ENCODE measurements at places on chromosomes 2 and 18. TPM values are rescaled to one million over a fixed set of nuclear protein-coding genes. Genes with fewer than 3 reads are reported as not detected.

The PDE1A gene
- not detected for total RNA-seq

DNA sequence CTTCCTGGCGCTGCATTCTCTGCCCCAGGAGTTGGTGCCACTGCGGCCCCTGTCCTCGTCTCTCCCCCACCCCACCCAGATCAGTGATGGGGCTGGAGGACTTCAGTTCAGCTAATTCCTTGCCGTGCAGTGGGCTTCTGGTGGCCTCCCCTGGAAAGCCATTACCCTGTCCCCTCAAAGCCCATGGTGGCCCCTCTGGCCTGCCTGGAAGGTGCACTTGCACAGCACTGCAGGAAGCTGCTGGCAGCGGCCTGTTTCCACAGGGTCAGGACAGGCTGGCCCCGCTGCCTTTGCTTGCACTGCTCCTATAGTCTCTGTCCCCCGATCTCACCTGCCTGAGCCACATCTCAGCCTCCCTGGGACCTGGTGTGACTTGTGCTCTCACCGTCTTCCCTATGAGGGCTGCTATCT lies 105.1 kb downstream of the USP40 start:
- DNase-seq, result no peak

The IL36B gene
- total RNA-seq, result not detected

- peak; percentile 81 for DNase-seq
Measured at GRCh38 chr2:127106991-127107621, at the start of gene BIN1. Gene BIN1 (minus strand): TSS chr2:127107154. CDS start chr2:127106943, 211 bp downstream.

- DNase-seq, result no peak
Measured at GRCh38 chr2:38194751-38195150, 118.8 kb upstream of the CYP1B1 start.

The DCDC2C gene
- total RNA-seq, result not detected

DNA sequence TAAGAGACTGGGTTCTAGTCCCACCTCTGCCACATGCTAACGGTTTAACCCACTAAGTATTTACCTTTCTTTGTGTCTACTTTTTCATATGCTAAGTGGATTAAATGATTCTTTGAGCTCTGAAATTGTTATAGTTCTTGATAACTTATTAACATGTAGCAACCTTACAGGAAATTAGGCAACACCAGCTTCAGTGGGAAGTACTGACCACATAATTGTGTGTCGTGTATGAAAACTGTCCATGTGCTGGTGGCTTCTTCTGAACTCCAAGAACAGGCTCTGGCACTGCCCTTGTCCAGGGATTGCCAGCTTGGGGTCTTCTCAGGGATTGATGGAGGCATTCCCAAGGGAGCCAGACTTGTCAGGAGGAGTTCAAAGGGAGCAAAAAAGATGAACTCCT lies 427.7 kb downstream of the TGIF1 start:
- DNase-seq, result no peak

GRCh38 chr2:122340246-122340645 lies 584.8 kb downstream of the TSN start:
- no peak for DNase-seq

GRCh38 chr18:25732862-25733261 lies 357.6 kb downstream of the SS18 start:
- no peak for DNase-seq

The CNTNAP5 gene
- not detected for total RNA-seq

DNA sequence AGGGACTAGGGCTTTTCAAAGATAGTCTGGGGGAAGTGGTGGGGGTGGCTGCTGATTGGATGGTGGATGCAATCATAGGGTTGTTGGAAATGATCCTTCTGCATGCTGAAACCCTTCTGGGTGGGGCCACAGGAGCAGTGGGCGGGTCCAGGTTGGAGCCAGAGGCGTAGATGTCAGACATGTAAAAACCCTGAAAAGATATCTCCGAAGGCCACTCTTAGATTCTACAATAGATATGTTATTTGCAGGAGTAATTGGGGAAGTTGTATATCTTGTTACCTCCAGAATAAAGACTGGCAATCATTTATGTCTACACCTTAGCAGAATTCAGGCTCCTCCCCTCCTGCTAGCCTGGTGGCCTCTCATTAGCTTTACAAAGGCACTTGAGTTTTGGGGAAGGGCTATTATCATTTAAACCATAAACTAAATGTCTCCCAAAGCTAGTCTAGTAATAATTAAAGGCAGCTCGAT lies 8.2 kb upstream of the FAM98A start:
- no peak for DNase-seq

- no peak for DNase-seq
Measured at GRCh38 chr18:68666381-68666780, 48.5 kb downstream of the TMX3 start.

The FABP1 gene
- total RNA-seq, result not detected

GRCh38 chr18:39260565-39260964 lies 1695.0 kb upstream of the CELF4 start:
- DNase-seq, result no peak

- peak; percentile 93 for DNase-seq
Measured at GRCh38 chr2:219176818-219177551, at the start of gene CNPPD1. Gene CNPPD1 (minus strand): TSS chr2:219176925. CDS start chr2:219176828, 97 bp downstream.

DNA sequence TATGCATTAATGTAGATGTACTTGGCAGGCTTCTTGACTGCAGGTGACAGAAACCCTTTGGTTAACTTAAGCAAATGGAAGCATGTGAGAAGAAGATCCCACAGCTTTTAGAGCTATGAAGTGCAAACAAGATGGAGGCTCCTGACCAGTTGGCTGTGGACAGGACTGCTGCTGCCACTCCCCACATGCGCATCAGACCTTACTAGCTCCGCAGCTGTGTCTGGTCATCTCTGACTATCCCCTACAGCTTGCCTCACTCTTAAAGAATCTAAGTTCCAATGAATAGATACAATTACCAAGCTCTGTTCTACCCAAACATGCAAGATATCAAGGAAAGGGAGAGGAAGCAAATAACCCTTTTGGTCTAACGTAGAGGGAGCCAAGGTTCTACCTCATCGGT lies 587.6 kb downstream of the DSC3 start:
- no peak for DNase-seq

GRCh38 chr2:64832936-64833335 lies 156.3 kb upstream of the SLC1A4 start:
- no peak for DNase-seq

DNA sequence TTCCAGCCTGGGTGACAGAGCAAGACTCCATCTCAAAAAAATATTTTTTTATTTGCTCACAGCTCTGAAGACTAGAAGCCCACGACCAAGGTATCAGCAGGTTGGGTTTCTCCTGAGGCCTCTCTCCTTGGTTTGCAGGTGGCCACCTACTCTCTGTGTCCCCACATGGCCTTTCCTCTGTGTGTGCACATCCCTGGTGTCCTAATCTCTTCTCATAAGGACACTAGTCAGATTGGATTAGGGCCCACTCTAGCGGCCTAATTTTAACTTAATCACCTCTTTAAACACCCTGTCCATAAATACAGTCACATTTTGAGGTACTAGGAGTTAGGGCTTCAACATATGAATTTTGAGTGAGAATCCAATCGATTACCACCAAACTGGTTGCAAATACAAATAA lies 2.0 kb upstream of the RAB3GAP1 start:
- DNase-seq, result no peak

- no peak for DNase-seq
Measured at GRCh38 chr18:22641958-22642357, 224.2 kb upstream of the CTAGE1 start.

GRCh38 chr2:171706152-171706803 lies 19.0 kb downstream of the DYNC1I2 start:
- DNase-seq, result no peak
